KG1 (cell line): ENCODE measurements at places on chromosomes 3 and 15.

DNA sequence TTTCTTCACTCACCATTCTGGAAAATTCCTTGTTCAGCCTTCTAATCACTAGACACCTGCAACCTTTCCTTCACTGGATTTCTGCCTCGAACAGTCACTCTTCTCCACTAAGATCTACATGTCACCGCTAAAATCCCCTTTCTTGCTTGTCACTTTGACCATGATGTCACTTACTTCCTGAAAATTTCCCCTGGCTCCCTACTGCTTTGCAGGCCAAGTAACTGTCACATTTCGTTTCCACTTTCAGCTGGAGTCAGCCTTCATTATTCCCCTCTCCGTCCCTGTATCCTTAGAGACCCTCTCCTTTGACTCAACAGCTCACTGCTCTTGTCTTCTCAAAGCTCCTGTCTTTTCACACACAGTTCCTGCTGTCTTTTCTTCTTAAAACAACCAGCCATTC is 15.9 kb downstream of the CHL1 start:
- no peak for DNase-seq

DNA sequence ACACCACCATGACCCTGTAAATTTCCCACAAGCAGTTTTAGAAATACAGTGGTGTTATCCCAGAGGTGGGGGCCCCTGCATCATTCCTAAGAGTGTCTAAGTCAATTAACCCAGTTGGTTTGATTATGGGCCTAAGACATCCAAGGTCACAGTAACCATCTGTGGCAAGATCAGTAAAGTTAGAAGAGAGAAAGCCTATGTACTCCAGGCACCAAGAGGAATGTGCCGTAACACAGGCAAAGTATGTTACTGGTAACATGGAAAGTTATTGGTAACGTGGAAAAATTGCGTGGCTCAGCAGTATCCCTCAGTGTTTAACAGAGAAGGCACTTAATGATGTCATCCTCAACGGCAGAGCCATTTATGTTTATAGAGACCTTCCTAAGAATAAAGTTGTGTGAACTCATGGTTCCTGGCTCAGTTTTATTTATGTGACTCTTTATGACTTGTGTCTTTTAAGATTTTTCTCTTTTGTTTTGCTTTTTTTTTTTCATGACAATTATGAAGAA is 144.1 kb upstream of the RASGRP1 start:
- DNase-seq = no peak

DNA sequence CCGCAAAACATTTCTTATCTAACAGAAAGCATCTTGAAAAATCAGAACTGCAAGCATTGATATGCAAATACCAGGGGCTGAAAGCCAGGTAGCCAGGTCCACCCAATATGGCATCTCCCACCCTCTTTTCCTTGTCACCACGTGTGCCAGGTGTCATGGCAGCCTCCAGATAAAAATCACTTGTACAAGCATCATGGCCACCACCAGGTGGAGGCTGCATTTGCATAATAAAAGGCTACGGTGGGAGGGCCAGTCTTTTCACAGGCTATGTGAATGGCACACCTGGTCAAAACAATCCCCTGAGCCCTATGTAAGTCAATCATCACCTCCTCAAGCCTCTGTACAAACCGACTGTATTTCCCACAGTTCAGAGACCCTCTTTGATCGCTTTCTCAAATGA is 1233.1 kb upstream of the ALCAM start:
- no peak for DNase-seq

DNA sequence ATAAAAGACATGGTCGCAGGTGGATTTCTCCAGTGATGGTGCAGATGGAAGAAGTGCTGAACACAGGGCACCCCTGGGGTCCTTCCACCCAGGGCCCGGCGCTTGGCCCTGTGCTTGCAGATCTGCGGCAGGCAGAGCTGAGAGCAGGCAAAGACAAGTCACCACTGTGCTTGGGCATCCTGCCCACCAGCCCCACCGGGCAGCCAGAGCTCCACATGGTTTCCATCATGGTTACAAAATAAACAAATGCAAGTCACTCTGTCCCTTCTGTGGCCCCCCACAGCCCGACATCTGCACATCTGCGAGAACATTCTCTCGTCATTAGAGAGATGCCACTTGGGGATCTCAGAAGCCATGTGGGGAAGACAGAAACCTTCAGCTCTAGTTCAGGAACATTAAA is 37.6 kb upstream of the SFMBT1 start:
- no peak for DNase-seq

DNA sequence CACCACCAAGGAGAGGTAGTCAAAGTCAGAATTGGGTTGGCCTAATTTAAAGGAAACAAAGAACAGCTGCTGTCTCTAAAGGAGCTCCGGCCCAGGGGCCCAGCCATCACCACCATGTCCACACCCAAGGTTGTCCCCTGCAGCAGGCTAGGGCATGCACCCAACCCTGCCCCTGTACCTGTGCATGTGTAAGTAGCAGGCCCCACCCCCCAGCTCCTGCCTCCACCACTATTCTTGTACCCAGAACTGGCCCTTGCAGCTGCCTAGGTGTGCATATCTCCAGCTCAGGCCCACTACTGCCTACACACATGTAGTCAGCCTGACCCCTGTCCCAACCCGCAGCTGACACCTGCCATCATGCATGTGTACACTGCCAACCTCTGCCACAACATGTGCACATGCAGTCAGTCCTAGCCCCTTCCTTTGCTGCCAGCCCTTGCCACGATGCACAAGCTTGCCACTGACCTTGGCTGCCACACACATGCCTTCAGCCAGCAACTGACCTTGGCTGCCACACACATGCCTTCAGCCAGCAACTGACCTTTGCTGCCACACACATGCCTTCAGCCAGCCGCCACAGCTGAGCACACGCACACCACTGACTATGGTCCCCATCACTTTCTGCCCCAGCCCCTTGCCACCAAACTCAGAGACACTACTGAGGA is 39.7 kb downstream of the FGF12 start:
- no peak for DNase-seq

DNA sequence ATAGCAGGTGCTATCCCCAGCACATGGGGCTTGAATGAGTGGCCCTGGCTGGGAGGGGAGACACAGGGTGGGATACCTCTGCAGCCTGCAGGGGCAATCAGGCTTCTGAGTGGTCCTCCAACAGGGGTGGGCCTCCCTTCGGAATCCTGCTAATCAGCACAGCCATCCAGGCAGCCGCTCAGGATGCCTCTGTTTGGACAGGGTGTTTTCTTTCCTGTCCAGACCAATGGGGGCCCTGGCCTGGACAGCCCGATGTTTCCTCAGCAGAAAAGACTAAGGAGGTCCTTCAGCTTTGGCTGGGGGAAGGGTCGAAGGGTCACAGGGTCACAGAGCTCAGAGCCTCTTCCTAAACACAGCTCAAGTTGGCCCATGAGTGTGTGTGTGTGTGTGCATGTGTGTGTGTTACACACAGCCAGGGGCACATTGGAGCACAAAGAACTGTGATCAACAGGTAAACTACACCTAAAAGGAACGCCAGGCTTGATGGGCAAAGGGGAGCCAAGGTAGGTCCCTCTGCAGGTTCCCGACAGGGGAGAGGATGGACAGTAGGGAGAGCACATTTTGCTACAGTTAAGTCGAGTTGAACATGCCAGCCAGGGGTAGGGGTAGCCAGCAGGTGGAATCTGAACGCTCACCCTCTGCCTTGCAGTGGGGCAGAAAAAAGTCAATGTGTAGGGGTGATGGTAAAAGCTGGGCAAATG is 1.1 kb upstream of the HAPLN3 start:
- DNase-seq = no peak

GRCh38 chr3:7518456-7518855 is 657.5 kb downstream of the GRM7 start:
- no peak for DNase-seq

- DNase-seq = peak; percentile 20
These were observed 1.1 kb upstream of the EPHA6 start for GRCh38 chr3:96813134-96813819.

- no peak for DNase-seq
These were observed at the start of gene CGNL1 for GRCh38 chr15:57375827-57376695. Gene CGNL1 (plus strand): TSS chr15:57376505. CDS start chr15:57438000, 61,495 bp downstream.

DNA sequence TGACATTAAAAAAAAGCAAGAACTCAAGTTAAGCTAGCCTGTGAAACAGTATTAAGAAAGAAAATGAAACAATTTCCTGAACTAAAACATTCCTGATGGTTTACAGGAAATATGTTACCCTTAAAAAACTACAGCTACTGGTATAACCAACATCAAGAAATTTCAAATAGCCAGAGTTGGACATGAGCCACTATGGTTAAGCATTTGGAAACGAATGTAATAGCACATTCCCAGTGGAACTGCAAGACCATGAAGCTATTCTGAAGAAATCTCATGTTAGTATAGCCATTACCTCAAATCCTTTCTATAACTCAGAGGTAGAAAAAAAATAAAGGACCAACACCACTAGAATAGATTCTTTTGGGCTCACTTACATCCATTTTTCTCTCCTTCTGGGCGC is 30.2 kb downstream of the CPNE4 start:
- DNase-seq = no peak

GRCh38 chr3:71419369-71419768 is 164.2 kb downstream of the FOXP1 start:
- DNase-seq = no peak

DNA sequence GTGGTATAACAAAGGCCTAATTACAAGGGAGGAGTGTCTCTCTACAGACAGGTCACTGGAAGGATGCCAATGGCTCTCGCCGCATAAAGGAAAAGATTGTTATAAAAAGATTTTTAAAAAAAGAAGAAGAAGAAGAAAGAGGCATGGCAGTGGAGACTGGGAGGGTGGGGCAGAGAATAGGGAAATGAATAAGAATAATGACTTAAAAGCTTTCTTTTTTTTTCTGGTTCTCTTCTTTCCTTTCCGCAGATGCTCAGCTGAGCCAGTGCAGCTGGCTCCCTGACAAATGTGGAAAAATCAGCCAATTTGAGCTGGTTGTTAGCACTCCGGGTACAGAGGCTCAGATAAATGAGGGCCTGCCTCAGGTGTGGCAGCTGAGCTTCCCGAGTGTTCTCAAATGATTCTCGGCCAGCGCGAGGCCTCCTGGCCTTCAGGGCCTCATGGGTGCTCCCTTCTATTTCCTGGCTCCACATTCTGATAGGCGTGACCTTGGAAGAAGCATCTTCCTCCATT is 234.1 kb downstream of the RORA start:
- DNase-seq = no peak

GRCh38 chr3:14841836-14842235 is 23.1 kb downstream of the FGD5 start:
- DNase-seq = no peak

DNA sequence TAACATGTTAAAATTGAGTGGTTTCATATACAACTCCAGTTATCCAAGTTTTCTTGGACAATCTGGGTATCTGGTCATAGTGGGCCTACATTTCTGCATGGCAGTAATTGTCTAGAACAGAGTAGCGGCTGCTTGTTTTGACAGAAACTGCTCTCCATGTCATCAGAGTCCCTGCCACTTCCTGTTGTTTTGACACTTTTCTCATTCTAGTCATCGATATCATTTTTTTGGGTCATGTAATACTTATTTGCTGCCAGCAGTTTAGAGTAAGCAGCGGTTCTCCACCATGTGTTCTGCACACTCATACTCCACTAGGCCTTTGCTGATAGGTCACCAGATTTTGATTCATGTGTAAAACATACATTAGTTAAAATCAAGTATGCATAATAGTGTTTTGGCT is 81.5 kb downstream of the SLC25A26 start:
- DNase-seq = no peak

DNA sequence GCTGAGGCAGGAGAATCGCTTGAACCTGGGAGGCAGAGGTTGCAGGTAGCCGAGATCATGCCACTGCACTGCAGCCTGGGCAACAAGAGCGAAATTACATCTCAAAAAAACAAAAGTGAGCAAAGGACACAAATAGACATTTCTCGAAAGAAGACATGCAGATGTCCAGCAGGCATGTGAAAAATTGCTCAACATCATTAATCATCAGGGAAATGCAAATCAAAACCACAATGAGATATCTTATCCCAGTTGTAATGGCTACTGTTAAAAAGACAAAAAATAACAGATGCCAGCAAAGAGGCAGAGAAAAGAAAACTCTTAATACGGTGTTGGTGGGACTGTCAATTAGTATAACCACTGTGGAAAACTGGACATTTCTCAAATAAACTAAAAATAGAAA is 20.9 kb downstream of the ASB7 start:
- DNase-seq = no peak

GRCh38 chr15:43505738-43506137 is 11.7 kb upstream of the MAP1A start:
- DNase-seq = no peak

- no peak for DNase-seq
These were observed 32.6 kb downstream of the MB21D2 start for GRCh38 chr3:192884777-192885773.

GRCh38 chr3:108608750-108609149 is 19.2 kb downstream of the DZIP3 start:
- no peak for DNase-seq

DNA sequence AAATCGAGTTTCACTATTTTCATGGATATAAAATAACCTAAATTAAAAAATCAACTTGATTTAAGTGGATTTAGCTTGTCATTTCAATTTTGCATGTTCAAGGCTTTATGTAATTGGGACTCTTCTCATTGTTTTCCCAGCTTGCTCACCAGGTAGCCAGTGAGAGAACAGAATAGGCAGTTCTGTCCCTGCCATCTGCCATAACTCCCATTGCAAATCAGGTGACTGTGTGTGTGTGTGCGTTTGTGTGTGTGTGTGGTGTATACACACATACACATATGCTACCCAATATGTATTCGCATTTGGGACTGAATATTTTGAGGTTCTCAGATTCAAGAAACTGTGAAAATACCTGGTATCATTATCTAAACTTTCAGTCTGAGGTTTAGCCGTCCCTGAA is 1069.8 kb downstream of the IGSF11 start:
- no peak for DNase-seq

DNA sequence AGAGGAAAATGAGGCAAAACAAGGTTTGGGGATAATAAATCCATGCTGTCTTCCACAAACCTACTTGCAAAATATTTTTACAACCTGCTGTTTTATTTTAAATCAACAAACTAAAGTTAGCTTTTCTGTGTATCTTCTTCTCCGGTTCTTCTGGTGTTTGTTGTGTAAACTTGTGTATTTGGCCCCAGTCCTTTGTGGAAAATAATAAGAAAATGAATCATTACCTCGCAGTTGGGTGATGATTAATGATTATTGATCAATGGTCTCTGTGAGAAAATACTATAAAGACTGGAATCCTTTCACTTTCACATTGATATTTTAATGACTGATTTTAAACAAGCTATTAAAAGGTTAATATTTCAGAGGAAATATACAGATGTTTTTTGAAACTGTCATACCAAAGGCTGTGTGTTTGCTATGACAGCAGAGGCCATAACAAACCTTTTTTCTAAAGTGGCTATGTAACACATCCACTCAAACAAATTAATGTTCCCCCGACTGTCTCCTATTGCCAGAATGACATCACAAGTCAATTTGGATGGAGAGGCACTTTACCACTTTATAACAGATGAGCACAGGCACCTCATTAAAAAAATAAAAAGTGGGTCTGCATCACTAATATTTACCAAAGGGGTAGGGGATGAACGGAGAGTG is 152.5 kb downstream of the MEX3B start:
- DNase-seq = no peak

- no peak for DNase-seq
These were observed 38.0 kb upstream of the CMTM8 start for GRCh38 chr3:32200490-32200889.
